Adrenal gland (tissue), 19 donors: ENCODE measurements at places on chromosomes 16 and 17. TPM values are rescaled to one million over a fixed set of nuclear protein-coding genes. Genes with fewer than 3 reads are reported as not detected.

DNA sequence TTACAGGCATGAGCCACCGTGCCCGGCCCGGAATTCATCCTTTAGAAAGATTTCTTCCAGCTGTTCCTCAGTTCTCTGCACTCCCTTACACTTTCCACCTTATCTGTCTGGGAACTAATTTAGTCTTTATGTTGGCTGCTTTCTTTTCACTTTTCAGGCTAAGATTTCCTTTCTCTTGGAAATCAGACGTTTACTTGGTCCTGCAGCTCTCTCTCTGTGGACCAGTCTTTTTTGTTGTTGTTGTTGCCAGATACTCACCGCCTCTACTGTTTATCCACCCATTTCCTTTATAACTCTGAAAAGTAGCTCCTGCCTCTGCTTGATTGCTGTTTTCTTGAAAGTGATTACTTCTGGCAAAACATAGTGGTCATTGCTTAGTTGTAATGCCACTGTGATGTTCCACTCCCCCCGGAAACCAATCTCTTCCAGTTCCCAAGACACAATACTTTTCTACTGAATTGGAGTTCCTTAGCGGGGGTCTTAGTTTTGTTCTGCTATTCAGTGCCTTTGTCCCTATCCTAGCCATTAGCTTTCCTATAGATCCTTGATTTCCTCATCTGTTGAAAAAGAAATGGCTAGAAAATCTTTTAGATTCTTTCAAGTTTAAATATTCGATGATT is 6.2 kb downstream of the NF1 start:
- no peaks in the 10 kb centered on the region for H3K4me1 ChIP-seq
- no peak overlapping the region for H3K27ac ChIP-seq
- H3K36me3 ChIP-seq: no peaks in the 10 kb centered on the region
- no peak for DNase-seq
- no peaks in the 10 kb centered on the region for H3K27me3 ChIP-seq

The ZNF750 gene
- 0.07 TPM for total RNA-seq

GRCh38 chr17:11738151-11738550 is 139.9 kb downstream of the DNAH9 start:
- H3K4me1 ChIP-seq: no peaks in the 10 kb centered on the region
- no peaks in the 10 kb centered on the region for H3K27me3 ChIP-seq
- H3K27ac ChIP-seq: no peak overlapping the region
- H3K36me3 ChIP-seq: no peaks in the 10 kb centered on the region
- DNase-seq: no peak

GRCh38 chr17:44220213-44221083 is 973 bp upstream of the UBTF start:
- H3K27me3 ChIP-seq: no peaks in the 10 kb centered on the region
- H3K4me3 ChIP-seq: peak overlapping the region; percentile 66
- DNase-seq: peak; percentile 61
- H3K4me1 ChIP-seq: peaks cover 41% of the 10 kb centered on the region
- H3K36me3 ChIP-seq: no peaks in the 10 kb centered on the region

The HOXB1 gene
- total RNA-seq: not detected

DNA sequence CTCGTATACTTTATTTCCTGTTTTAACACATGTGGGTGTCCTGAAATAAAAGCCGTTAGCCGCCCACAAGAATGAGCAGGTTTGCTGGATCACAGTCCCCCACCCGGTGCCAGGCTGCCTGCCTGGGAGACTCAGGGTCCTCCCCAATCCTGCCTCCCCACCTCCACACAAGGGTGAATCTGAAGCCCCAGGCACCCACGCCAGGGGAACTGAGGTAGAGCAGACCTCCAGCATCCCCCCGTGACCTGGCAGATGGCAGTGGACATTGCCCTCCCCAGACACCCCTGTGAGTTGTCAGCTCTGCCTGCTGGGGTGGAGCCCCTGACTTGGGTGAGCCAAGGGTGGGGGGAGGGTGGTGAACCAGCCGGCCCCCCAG is 114.8 kb downstream of the METRNL start:
- no peaks in the 10 kb centered on the region for H3K36me3 ChIP-seq
- H3K27me3 ChIP-seq: no peaks in the 10 kb centered on the region
- no peak overlapping the region for H3K27ac ChIP-seq
- no peak overlapping the region for H3K4me3 ChIP-seq
- H3K4me1 ChIP-seq: peaks cover 5% of the 10 kb centered on the region
